Frontal cortex (tissue), 4 donors: ENCODE measurements at places on chromosomes 11 and 22. TPM values are rescaled to one million over a fixed set of nuclear protein-coding genes. Genes with fewer than 3 reads are reported as not detected.

The SEC14L2 gene
- total RNA-seq, result 6.5 TPM

The SPINDOC gene
- total RNA-seq, result 13.0 TPM

The OR52A1 gene
- under 0.01 TPM for total RNA-seq

The TRAPPC4 gene
- total RNA-seq, result 68.1 TPM

The TCIRG1 gene
- 2.4 TPM for total RNA-seq

The NCAM1 gene
- total RNA-seq, result 515 TPM

The MYEOV gene
- not detected for total RNA-seq

The OR51B4 gene
- total RNA-seq, result 0.41 TPM

The GUCY1A2 gene
- total RNA-seq, result 108 TPM

The PAX6 gene
- 11.4 TPM for total RNA-seq

The PSMC3 gene
- total RNA-seq, result 104 TPM

The FIBIN gene
- 6.5 TPM for total RNA-seq

The TMPRSS6 gene
- total RNA-seq, result not detected

The UVRAG gene
- 35.9 TPM for total RNA-seq

The HORMAD2 gene
- total RNA-seq, result 0.41 TPM

The GGTLC3 gene
- total RNA-seq, result not detected

The OR4A16 gene
- not detected for total RNA-seq

The ZNF214 gene
- 15.9 TPM for total RNA-seq

The KRTAP5-7 gene
- total RNA-seq, result under 0.01 TPM

The MMP3 gene
- total RNA-seq, result not detected

The LIPT2 gene
- total RNA-seq, result 2.9 TPM

The OR51L1 gene
- total RNA-seq, result not detected

The PAMR1 gene
- total RNA-seq, result 2.0 TPM

The SLC22A6 gene
- 10.6 TPM for total RNA-seq

The C11orf87 gene
- total RNA-seq, result 34.2 TPM

The OR51B2 gene
- 0.41 TPM for total RNA-seq

The MMP12 gene
- total RNA-seq, result not detected

The OR52E8 gene
- total RNA-seq, result not detected

The LRRN4CL gene
- 0.82 TPM for total RNA-seq

The CHADL gene
- total RNA-seq, result 1.6 TPM

The HBB gene
- 552 TPM for total RNA-seq

The MPEG1 gene
- total RNA-seq, result 2.0 TPM

The PRRG4 gene
- under 0.01 TPM for total RNA-seq

The MRGPRX2 gene
- not detected for total RNA-seq

The C11orf86 gene
- total RNA-seq, result not detected

The FERMT3 gene
- total RNA-seq, result 0.41 TPM

The MEI1 gene
- total RNA-seq, result 0.41 TPM

The NEFH gene
- 0.41 TPM for total RNA-seq

The MS4A7 gene
- 1.2 TPM for total RNA-seq

The MMP27 gene
- not detected for total RNA-seq

The MADD gene
- 53.8 TPM for total RNA-seq

The GRAP2 gene
- total RNA-seq, result 5.3 TPM

The DEUP1 gene
- total RNA-seq, result 0.82 TPM

The ANKRD13D gene
- total RNA-seq, result 55.8 TPM

The DGCR8 gene
- 42.8 TPM for total RNA-seq

The OOSP2 gene
- not detected for total RNA-seq

The VSIG2 gene
- total RNA-seq, result not detected

The C11orf97 gene
- total RNA-seq, result not detected

The C1QTNF5 gene
- 2.4 TPM for total RNA-seq

The DUSP8 gene
- 4.1 TPM for total RNA-seq

The TEAD1 gene
- total RNA-seq, result 12.2 TPM

The TMEM45B gene
- total RNA-seq, result 0.41 TPM

The UCP3 gene
- total RNA-seq, result 0.82 TPM

The ACO2 gene
- total RNA-seq, result 72.2 TPM

The MS4A4A gene
- total RNA-seq, result 2.0 TPM
